ENCODE measurements at places on chromosomes 1 and 21.

GRCh38 chr1:30257742-30258380 lies 465.5 kb downstream of the MATN1 start:
- no peaks in the 10 kb centered on the region for H3K36me3 ChIP-seq
- no peak for DNase-seq
- no peak overlapping the region for H3K27ac ChIP-seq
- H3K4me1 ChIP-seq: no peaks in the 10 kb centered on the region
- H3K4me3 ChIP-seq: no peak overlapping the region
- H3K27me3 ChIP-seq: peaks cover 6% of the 10 kb centered on the region

DNA sequence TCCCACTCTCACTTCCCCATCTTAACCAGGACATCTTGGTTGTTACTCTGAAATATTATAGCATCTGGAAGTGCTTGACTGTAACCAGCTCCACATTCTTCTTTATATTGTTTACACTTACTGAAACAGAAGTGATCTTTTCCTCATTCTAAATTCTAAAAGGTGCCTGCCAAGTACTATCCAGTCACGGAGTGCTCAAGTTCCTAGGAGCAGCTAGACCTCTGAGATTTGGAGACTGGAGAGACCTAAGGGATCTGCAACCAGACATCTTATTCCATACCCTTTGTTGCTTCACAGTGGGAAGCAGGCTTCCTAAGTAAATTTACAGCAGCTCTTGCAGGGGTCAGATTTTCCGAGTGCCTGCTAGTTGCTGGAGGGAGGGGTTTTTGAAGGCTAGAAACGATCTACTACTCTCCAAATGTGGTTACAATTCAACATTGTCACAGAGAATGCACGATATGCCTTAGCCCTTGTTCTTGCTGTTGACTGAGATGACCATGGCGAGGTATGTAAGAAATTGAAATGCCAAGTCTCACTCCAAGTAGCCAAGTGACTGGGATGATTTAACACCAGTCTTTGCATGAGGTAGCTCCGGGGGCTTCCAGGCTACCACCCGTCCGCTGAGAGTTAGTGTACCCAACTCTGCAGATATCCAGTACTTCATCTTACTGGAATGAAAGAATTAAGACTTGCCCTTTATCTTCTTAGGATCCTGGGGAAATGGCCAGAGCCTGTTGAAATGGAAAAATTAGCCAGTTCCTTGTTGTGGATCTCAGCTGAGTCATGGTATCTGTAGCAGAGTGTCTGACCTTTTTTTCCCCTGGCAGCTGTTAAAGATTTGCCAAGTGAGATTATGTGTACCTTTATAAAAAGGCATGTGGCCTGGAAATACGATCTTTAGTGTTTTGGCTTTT lies 150.8 kb downstream of the MAST2 start:
- no peaks in the 10 kb centered on the region for H3K27me3 ChIP-seq
- peak overlapping the region; percentile 62 for H3K27ac ChIP-seq
- peak; percentile 90 for DNase-seq
- peaks cover 20% of the 10 kb centered on the region for H3K4me1 ChIP-seq

DNA sequence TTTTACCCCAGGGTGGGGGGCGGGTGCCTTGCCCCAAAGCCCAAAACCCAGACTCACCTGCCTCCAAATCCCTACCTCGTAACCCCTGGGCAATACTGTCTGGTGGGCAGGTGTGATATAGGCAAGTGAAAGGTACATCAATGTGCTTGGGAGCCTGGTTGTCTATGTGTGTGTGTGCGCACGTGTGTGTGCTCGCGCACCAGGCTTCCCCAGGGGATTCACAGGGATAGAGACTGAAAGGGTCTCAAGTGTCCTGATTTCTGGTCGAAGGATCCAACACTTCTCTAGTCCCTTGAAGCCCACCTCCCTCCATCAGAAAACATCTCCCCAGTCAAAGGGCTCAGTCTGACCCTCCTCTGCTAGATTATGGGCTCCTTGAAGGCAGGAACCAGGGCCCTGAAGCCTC lies 28.9 kb upstream of the EPB41 start:
- DNase-seq: no peak
- H3K36me3 ChIP-seq: no peaks in the 10 kb centered on the region
- H3K4me3 ChIP-seq: no peak overlapping the region
- peaks cover 5% of the 10 kb centered on the region for H3K4me1 ChIP-seq

DNA sequence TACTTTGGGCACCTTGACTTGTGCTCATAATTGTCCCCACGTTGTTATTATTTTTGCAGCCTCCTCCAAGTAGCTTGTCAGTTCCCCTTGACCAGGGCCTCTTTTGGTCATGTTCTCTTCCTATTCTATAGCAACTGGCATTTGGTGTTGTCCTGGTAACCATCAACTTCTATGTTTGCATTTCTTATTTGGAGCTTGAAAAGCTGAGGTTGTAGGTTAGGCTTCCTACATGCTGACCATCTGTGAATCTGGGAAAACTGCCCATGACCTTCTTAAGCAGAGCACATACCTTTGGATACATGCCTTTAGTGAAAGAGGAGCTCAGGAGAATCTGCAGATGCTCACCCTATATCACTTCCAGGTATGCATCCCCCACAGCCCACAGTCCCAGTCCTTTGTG lies 160.8 kb downstream of the HHAT start:
- no peak overlapping the region for H3K27ac ChIP-seq
- H3K36me3 ChIP-seq: no peaks in the 10 kb centered on the region
- DNase-seq: no peak
- no peak overlapping the region for H3K4me3 ChIP-seq
- H3K27me3 ChIP-seq: no peaks in the 10 kb centered on the region
- no peaks in the 10 kb centered on the region for H3K4me1 ChIP-seq

GRCh38 chr1:88289401-88290102 lies 394.5 kb upstream of the PKN2 start:
- no peak overlapping the region for H3K27ac ChIP-seq
- H3K27me3 ChIP-seq: no peaks in the 10 kb centered on the region
- no peak overlapping the region for H3K4me3 ChIP-seq
- DNase-seq: no peak

GRCh38 chr21:38661889-38662568 lies 143.7 kb upstream of the ETS2 start:
- peak; percentile 72 for DNase-seq
- H3K36me3 ChIP-seq: no peaks in the 10 kb centered on the region
- peaks cover 64% of the 10 kb centered on the region for H3K27me3 ChIP-seq
- H3K4me3 ChIP-seq: peak overlapping the region; percentile 73

DNA sequence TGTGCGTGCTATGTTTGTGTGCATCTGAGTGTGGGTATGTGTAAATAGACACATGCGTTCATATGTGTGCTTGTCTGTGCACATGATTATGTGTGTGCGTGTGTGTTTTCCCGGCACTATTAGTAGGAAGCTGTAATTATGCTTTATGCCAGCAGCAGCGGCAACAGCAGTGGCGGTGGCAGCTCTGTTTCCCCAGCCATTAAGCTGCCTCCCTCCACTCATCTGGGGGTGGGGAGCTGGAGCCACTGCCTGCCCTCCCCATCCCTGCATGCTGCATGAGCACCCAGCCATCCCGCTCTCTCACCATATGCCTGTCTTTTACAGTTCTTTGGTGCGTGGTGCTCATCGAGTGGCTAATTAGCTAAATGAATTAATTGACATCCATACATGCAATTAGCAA lies 30.5 kb upstream of the ACOT11 start:
- H3K27me3 ChIP-seq: no peaks in the 10 kb centered on the region
- no peak for DNase-seq
- H3K4me3 ChIP-seq: no peak overlapping the region
- H3K4me1 ChIP-seq: no peaks in the 10 kb centered on the region
- H3K27ac ChIP-seq: no peak overlapping the region
- H3K36me3 ChIP-seq: no peaks in the 10 kb centered on the region

GRCh38 chr1:222286011-222286410 lies 261.9 kb downstream of the HHIPL2 start:
- no peak overlapping the region for H3K4me3 ChIP-seq
- no peaks in the 10 kb centered on the region for H3K27me3 ChIP-seq
- H3K27ac ChIP-seq: no peak overlapping the region
- H3K4me1 ChIP-seq: peaks cover 10% of the 10 kb centered on the region

DNA sequence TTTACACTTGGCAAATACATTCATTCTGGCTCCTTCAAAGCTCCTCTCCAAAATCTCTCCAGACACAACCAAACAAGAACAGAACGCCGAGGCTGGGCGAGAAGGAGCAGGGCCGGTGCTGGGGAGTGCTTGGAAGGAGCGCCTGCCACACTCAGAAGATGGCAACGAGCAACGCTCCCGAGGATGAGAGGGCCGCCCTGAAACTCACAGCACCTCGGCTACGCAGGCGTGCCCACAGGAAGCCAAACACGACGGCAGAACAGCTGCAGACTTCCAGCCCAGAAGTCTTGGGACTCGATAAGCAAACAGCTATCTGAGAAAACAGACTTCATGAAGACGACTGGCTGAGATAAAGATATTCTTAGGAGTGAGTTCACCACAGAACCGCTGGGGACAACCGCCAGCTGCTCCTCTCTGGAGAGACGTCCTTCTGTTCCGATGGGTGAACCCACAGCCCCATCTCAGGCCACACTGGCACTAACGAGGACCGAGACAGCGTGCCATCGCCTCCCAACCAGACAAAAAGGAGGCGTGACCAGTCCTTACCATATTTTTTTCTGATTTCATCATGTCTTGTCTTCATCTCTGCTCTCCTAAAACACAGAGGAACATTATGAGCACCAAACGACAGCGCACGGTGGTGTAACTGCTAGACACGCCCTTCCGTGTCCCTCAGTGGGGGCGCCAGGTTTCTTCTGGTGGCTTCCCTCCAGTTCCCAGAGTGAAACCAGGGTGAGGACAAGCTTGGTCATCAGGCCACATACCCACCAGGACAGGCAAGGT lies 18.6 kb downstream of the PTTG1IP start:
- no peaks in the 10 kb centered on the region for H3K4me1 ChIP-seq
- no peak overlapping the region for H3K4me3 ChIP-seq
- no peaks in the 10 kb centered on the region for H3K27me3 ChIP-seq

- H3K27me3 ChIP-seq: no peaks in the 10 kb centered on the region
- no peak overlapping the region for H3K4me3 ChIP-seq
- H3K36me3 ChIP-seq: no peaks in the 10 kb centered on the region
- peaks cover 26% of the 10 kb centered on the region for H3K4me1 ChIP-seq
- DNase-seq: peak; percentile 86
Measured at GRCh38 chr1:177384461-177384860, 213.7 kb downstream of the BRINP2 start.

GRCh38 chr21:41948078-41948895 lies 5.5 kb downstream of the C2CD2 start:
- DNase-seq: peak; percentile 86
- H3K27me3 ChIP-seq: no peaks in the 10 kb centered on the region
- H3K4me3 ChIP-seq: peak overlapping the region; percentile 31
- no peaks in the 10 kb centered on the region for H3K36me3 ChIP-seq

DNA sequence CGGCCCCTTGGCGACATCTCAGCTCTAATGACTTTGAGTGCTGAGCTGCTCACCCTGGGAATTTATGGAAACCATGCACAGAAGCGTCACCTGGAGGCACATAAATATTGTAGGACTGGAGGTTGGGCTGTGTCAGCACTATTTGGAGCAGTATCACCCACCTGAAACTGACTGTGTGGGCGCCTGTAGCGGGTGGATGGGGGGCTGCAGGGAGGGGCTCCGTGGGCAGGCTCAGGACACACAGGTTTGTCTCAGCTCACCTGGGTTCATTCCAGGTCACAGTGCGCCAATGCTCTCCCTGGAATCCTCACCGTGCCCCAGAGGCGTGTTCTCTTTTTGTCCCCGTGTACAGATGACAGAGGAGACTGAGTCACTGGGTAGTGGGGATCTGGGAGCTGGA lies 74.8 kb upstream of the ACTL8 start:
- no peak for DNase-seq
- no peaks in the 10 kb centered on the region for H3K4me1 ChIP-seq

- peak overlapping the region; percentile 86 for H3K27ac ChIP-seq
- DNase-seq: peak; percentile 97
- H3K27me3 ChIP-seq: no peaks in the 10 kb centered on the region
- H3K4me3 ChIP-seq: peak overlapping the region; percentile 55
- peaks cover 67% of the 10 kb centered on the region for H3K4me1 ChIP-seq
- no peaks in the 10 kb centered on the region for H3K36me3 ChIP-seq
Measured at GRCh38 chr1:1858382-1859086, 32.4 kb downstream of the GNB1 start.

- H3K36me3 ChIP-seq: no peaks in the 10 kb centered on the region
- H3K27ac ChIP-seq: no peak overlapping the region
- H3K27me3 ChIP-seq: peaks cover 18% of the 10 kb centered on the region
- DNase-seq: no peak
- H3K4me3 ChIP-seq: no peak overlapping the region
Measured at GRCh38 chr1:20403423-20404145, 82.4 kb downstream of the CAMK2N1 start.

- no peaks in the 10 kb centered on the region for H3K4me1 ChIP-seq
- DNase-seq: no peak
- H3K27me3 ChIP-seq: no peaks in the 10 kb centered on the region
Measured at GRCh38 chr1:234093741-234094140, 189.3 kb downstream of the SLC35F3 start.

- no peaks in the 10 kb centered on the region for H3K4me1 ChIP-seq
- no peaks in the 10 kb centered on the region for H3K36me3 ChIP-seq
- H3K4me3 ChIP-seq: no peak overlapping the region
- DNase-seq: no peak
Measured at GRCh38 chr1:222054416-222054815, 312.5 kb upstream of the DUSP10 start.

Data from GM23248 (cell line).